ENCODE measurements at places on chromosomes 5 and 9.

- DNase-seq: no peak
These were observed 16.2 kb upstream of the SLC6A3 start for GRCh38 chr5:1461396-1461795.

- DNase-seq: no peak
These were observed 152.7 kb upstream of the POC5 start for GRCh38 chr5:75869891-75870290.

DNA sequence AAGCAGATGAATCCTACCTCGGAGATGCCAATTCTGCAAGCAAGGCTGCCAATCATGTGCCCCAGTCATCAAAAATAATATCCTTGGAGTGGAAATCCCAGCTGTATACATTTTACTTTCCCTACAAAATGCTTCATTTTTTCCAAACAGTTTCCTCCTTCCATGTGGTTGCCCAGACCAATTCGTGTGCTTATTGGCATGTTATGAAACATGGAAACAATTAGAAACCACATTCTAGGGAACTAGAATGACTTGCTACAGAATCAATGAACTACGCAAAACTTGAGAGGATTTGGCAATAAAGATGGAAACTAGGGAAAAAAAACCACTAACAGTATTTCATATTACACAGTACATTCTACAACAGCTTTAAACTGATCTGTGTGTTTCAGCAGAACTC lies 584.5 kb upstream of the DMAC1 start:
- DNase-seq: no peak

- DNase-seq: peak; percentile 70
These were observed 7.5 kb upstream of the SLC6A18 start for GRCh38 chr5:1217596-1218206.

- no peak for DNase-seq
These were observed 12.1 kb downstream of the EXD3 start for GRCh38 chr9:137410891-137411249.

DNA sequence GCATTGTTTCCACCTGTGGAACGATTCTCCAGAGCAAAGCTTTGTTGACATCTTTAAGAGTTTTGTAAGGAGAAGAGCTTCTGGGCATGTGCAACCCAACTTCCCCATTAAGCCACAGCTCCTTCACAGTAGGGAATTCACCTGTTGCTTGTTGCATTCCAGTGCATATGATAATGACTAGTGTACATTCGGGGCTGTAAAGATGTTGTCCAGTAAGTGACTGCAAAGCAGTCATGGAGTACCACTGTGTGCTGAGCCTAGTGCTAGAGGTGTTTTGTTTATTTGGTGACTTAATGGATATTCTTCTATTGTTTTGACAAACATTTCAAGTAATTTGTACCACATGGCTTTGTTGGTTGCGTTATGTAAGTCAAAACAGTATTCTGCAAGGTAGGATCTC lies 12.8 kb downstream of the UGCG start:
- DNase-seq: no peak

- no peak for DNase-seq
These were observed 323.5 kb upstream of the PTGER4 start for GRCh38 chr5:40356248-40356647.

- DNase-seq: no peak
These were observed 4.1 kb downstream of the SYNPO start for GRCh38 chr5:150644514-150644913.
